ENCODE measurements at places on chromosomes 13 and 19. TPM values are rescaled to one million over a fixed set of nuclear protein-coding genes. Genes with fewer than 3 reads are reported as not detected.
A peak's percentile ranks its signal among the peaks of the same experiment; 100 is the strongest.

DNA sequence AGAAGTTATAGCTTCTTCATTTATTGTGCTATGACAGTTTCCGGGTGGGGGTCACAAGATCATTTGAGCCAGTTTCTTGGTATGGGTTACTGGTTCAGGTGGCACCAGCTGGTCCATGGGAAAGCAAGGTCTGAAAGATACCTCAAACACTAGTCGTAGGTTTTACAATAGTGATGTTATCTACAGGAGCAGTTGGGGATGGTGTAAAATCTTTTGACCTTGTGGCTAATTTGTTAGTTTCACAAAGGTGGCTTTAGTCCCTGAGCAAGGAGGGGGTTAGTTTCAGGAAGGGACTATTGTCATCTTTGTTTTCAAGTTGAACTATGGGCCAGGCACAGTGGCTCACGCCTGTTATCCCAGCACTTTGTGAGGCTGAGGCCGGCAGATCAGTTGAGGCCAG is 24.6 kb downstream of the CHST8 start:
- no peak for DNase-seq

DNA sequence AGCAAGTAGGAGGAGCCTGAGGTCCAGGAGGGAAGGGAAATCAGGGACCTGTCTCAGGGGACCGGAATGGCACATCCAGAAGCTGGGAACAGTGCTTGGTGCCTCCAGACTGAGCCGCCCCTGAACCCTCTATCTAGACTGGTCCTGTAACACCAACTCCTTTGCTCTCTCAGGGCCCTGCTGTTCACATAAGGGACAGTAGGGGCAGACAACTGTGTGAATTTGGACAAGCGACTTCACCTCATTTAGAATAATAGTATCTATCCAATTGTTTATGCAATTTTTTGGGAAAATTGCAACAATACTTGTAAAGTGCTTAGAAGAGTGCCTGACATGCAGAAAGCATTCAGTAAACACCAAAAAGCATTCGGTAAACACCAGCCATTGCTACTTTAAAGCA is 14.0 kb downstream of the SYMPK start:
- peak; percentile 11 for DNase-seq

DNA sequence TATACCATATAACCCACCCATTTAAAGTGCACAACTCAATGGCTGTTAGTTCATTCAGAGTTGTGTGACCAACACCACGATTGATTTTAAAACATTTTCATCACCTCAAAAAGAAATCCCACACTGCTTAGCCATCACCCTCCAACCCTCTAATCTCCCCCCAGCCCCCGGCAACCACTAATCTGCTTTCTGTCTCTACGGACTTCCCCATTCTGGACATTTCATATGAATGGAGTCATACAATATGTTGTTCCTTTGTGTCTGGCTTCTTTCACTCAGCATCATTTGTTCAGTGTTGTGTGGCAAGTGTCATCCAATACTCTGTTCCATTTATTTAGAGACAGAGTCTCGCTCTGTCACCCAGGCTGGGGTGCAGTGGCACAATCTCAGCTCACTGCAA is 4.0 kb upstream of the PNMA8B start:
- DNase-seq, result no peak

The CYP4F11 gene
- total RNA-seq, result 0.17 TPM
